ENCODE measurements at places on chromosomes 7 and 10.
A peak's percentile ranks its signal among the peaks of the same experiment; 100 is the strongest.

GRCh38 chr10:86311190-86311589 lies 55.4 kb downstream of the GRID1 start:
- DNase-seq = no peak

GRCh38 chr7:44980393-44981034 lies 1.7 kb upstream of the MYO1G start:
- peak; percentile 67 for DNase-seq

DNA sequence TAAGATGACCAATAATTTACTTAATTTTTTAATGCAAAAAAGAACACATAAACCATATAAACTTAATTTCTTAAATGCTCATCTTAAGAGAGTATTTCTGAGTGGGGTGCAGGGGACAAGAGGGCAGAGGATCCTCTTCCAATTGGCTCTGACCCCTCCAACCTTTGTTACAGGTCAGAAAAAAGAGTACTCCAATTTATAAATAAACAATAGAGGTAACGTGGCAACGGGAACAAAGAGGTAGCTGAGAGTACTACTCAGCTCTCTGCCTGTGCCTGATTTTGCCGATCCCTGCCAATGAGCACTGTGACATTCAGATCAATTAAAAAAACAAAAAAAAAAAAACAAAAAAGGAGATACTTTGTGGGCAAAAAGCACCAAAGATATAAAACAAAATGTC lies 307.9 kb downstream of the PARD3 start:
- DNase-seq = no peak

DNA sequence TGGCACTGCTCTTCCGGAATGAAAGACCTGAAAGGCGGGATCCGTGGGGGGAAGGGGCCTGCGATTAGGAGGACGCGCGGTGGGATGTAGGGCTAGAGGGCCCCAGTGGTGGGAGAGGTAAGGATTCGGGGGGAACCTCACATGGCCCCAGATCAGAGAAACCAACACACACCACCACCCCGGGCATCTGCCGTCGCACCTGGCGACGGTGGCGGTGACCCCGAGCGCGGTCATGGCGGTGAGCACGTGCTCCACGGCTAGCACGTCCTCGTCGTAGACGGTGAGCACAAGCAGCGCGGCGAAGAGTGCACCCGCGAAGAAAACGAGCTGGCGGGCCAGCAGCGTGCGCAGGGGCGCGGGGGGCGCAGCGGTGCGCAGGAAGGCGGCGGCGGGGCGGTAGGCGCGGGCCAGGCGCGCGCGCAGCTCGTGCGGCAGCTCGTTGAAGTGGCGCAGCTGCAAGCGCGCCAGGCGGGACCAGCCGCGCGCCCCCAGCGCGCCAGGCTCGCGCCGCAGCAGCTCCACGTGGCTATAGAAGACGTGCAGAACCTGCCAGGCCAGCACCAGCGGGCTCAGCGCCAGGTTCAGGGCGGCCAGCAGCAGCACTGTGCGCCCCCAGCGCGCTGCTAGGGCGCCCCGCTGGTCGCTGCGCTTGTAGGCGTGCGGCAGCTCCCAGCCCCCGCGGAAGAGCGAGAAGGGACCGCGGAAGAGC lies 5.7 kb downstream of the ATG9B start:
- no peak for DNase-seq

GRCh38 chr7:881441-882234 lies 5.3 kb downstream of the GET4 start:
- no peak for DNase-seq

GRCh38 chr7:127594490-127594889 lies 954 bp downstream of the FSCN3 start:
- no peak for DNase-seq

GRCh38 chr7:41870461-41871138 lies 167.7 kb upstream of the INHBA start:
- DNase-seq = no peak

DNA sequence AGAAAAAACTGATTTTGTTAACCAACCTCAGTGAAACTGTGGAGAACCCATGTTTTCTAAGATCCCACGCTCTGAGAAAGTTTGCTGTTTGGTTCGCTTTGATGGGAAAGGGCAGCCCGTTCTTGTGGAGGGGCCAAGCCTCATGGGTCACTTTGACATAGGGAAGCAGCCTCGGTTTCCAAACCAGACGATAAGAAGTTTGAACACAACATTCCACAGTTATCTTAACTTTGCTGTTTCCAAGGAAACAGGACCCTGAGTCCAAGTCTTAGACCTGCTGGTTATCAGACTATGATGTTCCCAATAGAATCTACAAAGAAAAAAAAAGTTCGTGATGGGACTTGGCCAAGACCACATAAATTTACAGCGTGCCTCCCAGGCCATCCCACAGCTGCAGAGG lies 182.3 kb downstream of the NRP1 start:
- no peak for DNase-seq

DNA sequence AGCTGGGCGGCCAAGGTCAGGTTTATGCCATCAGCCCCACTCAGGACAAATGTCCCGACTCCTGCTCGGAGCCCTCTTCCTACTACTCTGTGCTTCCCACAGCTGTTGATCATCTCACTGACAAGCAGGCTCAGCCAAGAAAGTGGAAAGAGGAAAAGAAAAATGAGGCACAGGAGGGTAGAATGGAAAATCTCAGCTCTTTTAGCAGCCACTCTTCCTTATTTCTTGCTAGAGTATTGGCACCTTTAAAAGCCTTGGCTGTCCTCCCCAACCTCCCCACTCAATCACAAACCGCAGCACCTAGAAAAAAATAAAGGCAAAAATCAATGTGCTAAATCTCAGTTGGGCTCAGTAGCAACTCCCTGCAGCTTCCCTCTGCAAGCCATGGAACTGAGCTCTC lies 35.3 kb upstream of the AGK start:
- DNase-seq = no peak

DNA sequence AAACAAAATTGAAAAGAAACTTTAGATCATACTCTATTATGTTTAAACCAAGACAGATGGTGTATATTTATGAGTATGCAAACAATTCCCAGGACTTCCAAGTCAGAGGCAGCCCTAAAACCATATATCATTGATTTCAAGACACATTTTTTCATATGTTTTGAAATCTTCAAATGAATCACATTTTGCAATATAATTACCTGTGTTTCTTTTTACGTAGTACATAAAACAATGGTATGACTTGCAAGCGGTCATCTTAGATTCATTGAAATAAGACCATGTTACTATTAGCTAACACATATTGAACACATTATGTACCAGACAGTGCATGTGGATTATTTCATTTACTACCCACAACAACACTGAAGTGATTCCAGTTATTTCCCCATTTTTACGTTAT lies 14.9 kb downstream of the SMURF1 start:
- DNase-seq = no peak

GRCh38 chr7:50359995-50360925 lies 55.7 kb downstream of the IKZF1 start:
- DNase-seq = no peak

DNA sequence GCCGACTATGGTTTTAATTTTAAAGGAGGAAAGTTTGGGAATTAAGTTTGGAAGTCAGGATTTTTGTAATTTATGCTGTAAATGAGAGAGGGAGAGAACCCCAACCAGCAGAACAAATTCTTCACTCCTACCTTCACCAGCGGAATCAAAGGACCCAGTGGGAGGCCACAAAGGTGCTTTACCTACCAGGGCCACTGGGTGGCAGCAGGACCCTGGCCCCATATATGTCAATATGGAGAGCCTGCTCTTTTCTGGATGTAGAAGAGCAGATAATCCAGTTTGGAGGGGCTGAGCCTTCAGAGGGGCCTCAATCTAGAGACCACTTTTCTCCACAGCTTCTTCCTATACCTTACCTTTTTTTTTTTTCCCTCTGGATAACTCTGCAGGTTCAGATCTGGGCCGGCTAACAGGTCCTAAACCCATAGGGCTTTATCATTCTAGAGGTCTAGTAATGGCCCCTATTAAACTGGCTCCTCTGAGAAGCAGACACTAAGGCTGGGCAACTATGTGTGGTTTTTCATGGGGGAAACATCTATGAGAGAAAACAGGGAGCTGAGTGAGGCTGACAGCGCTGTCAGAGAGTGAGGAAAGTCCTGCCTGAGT lies 8.5 kb upstream of the SCD start:
- DNase-seq = peak; percentile 73

GRCh38 chr10:69362471-69362954 lies 54.2 kb downstream of the TACR2 start:
- DNase-seq = peak; percentile 84

- no peak for DNase-seq
Observed at GRCh38 chr7:150451097-150451793, 815 bp downstream of the GIMAP8 start.

DNA sequence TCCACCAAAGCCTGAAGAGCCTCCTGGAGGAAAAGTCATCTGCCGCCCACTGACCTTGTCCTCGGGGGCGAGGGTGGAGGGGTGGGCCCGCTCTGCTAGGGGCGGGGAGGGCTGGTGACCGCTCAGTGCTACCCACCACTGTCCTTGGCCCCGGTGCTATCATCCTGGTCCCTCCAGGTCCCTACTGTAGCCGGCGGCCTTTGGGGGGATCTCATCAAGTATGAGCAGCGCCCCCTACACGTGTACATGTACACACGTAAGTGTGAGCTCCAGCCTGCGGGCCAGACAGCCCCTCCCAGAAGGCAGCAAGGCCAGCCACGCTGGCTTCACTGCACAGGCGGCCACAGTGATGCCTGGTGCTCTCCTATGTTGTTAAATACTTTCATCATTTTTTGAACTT lies 19.6 kb downstream of the TTYH3 start:
- DNase-seq = no peak

- no peak for DNase-seq
Observed at GRCh38 chr10:90062786-90063185, 361.4 kb downstream of the KIF20B start.

DNA sequence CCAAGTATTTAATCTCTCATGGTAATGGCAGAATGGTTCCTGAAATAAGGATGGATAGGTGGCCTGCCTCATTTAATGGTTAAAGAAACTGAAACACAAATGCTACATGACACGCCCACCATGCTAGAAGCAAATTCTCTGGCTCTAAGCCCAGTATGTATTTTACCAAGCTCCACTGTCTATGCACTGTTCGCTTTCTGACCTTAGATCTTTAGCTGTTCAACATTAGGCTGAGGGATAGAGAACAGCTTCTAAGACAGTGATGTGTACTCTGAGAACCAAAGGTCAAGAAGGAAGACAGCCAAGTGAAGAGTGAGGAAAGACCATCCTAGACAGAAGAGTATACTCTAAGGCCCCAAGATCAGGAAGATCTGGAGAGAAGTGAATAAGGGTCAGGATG lies 26.6 kb downstream of the FAM3C start:
- DNase-seq = peak; percentile 3

- DNase-seq = no peak
Observed at GRCh38 chr10:2122431-2123124, 385.3 kb upstream of the ADARB2 start.

DNA sequence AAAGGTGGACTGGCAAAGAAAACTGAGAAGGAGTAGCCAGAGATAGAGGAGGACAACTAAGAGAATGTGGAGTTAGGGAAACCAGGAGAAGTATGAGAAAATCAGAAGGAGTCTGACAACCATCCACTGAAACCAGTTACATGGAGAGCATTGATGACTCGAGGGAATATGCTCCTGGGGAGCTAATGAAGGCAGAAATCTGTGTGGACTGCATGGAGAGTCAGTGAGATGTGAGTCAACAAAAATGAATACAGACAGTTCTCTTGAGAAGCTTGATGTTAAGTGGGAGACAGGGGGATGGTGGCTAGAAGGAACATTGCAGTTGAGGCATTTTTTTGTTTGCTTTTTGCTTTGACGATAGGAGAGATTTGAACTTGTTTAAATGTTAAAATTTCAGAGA lies 34.3 kb upstream of the ZNF32 start:
- peak; percentile 60 for DNase-seq

DNA sequence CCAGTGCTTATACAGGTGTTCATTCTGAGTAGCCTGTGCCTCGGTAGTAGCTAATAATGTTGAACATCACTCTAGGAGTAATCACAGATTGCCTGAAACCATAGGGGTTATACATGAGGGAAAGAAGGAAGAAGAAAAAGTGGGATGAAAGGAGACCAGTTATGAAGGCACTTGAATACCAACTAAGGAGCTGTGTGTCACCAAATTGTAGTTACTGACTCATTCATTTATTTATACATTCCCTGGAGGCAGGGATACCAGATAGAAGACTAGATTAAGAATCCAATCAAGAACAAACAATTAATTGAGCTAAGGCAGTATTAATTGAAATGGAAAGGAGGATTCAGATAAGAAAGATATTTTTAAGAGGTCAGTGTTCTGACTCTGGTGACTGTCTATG lies 129.6 kb upstream of the PRPS1L1 start:
- DNase-seq = no peak

DNA sequence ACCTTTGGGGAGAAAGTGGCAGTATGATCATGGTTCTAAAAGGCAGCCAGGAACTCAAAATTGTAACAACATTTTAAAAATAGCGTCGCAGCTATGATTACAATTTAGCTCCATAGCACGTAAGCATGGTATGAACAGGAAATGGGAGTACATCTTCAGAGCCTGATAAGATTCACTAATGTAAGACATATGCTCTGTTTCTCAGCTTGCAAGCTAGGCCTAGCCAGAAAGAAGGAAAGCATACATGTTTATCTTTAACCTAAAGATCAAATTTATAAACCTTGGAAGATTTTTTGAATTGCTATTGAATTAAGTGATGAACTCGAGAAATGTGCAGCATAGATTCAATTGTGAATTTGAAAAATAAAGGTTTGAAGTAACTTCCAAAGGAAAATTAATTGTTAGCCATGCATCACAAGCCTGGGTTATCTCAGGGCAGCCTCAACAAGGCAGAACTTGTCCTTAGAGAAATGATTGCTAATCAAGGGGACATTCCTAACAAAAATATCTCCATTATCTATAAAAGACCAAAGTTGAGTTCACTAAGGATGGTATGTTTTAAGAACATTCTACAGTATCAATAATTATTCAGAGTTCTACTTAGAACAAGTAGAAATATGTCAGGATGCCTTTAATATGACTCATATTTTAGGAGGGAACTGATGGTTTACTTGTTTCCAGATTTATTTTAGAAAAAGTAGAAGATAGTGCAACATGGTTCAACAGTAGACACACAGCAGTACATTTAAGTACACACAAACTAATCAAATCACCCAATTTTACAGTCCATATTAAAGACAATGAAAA lies 38.8 kb upstream of the SEPTIN7 start:
- no peak for DNase-seq

- DNase-seq = no peak
Observed at GRCh38 chr7:100380196-100380595, 6.9 kb downstream of the PILRA start.

DNA sequence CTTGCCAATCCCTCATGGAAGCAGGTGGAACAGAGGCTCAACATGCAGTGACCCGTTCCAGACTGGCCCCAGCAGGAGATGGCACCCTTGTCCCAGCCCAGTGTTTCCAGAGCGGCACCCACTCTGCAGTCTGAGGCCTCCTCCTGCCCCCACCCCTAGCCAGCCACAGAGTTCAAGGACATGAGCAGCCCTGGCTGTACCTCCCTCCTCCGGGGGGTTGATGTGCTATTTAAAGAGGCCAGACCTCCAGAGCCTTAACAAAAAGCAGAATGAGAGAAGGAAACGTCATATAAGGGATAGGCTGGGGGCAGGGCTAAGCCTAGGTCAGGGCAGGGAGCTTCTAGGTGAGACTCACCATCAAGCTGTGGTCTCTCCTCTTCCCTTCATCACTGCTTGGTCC lies 115.7 kb upstream of the NANOS1 start:
- DNase-seq = no peak

Measured in hepatic stellate cell (primary cell).